Central memory CD4-positive, alpha-beta T cell (primary cell): ENCODE measurements at places on chromosomes 12 and 14.

DNA sequence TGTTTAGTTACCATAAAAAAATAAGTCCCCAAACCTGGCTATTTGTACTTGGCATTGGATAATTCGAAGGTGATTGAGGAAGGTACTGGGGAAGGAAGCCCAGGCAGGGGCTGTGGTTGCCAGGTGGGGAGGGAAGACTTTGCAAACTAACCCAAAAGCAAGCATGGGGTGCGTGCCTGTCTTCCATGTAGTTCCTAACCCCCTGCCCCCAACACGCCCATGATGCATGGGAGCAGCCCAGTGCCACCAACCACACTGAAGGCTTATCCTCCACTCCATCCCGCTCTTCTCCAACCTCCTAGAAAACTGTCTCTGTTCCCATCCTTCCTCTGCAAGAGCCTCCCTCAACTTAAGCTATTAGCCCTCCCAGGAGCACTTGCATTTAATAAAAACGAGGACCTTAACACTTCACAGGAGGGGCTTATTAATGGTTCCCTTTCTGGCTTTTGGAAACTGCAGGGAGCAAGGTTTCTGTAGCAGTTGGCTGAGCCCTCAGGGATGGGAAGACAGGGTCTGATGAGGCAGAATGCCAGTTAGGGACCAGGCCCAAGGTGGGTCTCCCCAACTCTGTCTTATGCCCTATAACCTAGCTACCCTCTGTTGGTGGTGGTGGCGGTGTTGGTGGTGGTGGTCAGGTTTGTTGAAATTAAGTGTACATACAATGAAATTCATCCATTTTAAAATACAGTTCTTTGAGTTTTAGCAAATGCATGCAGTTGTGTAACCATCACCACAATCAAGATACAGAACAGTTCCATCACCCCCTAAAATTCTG lies 96.0 kb downstream of the ZFP36L1 start:
- DNase-seq = no peak

DNA sequence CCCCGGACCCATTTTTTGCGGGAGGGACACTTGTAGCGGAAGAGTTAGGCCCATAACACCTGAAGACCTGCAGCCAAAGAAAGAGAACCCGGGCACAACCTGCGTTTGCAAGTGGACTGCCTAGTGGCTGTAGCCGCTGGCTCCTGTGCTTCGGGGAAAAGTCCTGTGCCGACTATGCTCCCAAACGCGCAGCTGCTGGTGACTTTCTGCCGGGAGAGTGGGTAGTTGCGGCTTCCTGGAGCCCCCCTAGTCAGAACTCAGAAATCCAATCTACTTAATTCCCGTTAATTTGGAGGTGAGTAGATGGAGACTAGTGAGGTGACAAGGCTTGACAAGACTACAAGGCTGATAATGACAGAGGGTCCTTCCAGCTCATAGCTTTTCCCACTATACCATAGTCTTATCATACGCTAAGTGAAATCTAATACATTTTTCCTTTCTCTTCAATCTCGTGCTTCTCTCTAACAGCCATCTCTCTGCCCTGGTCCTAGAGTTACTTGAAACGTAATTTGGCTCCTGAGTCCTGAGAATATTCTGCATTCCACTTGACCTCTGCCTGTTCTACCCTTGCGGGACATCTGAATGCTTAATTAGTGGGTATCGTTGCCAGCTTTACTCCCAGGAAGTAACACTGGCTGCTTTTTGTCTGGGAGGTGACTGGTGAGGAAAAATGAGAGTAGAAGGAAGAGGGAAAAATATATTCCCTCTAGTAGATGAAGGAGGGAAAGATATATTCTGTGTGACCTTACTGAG lies 556 bp downstream of the MTHFD1 start:
- no peak for DNase-seq

DNA sequence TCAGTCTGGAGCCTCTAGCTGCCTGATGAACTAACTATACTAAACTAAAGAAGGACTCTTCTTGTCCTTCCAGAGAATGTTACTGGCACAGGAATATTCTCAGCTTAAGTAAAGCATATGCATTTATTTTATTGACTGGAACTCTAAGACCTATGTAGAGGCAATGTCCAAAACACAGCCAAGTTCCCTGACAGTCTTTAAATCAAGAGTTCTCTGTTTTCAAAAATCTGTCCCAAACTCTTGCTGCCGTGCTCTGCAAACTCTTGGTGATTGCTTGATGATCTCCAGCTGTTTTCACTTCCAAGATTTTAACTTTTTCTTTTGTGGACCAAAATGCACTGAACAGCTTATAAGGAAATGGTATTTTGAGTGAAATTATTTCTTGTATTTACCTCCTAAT lies 67.5 kb upstream of the DAAM1 start:
- DNase-seq = no peak

DNA sequence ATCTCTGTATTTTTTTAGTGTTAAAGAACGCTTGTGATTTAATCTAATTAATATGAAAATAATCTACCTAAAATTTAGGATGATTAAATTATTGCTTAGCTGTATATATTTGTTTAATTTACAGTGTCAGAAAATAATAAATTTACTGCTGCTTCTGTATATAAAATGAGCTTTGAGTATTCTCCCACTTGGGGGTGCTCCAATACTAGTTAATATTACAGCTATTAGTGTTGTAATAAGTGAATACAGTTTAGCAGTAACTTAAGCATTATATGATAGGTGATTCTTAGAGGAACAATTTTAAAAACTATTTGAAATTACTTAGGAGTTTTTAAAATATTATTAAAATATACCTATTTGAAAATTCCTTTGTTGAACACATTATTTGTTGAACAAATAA lies 62.2 kb downstream of the PAPOLA start:
- DNase-seq = no peak

DNA sequence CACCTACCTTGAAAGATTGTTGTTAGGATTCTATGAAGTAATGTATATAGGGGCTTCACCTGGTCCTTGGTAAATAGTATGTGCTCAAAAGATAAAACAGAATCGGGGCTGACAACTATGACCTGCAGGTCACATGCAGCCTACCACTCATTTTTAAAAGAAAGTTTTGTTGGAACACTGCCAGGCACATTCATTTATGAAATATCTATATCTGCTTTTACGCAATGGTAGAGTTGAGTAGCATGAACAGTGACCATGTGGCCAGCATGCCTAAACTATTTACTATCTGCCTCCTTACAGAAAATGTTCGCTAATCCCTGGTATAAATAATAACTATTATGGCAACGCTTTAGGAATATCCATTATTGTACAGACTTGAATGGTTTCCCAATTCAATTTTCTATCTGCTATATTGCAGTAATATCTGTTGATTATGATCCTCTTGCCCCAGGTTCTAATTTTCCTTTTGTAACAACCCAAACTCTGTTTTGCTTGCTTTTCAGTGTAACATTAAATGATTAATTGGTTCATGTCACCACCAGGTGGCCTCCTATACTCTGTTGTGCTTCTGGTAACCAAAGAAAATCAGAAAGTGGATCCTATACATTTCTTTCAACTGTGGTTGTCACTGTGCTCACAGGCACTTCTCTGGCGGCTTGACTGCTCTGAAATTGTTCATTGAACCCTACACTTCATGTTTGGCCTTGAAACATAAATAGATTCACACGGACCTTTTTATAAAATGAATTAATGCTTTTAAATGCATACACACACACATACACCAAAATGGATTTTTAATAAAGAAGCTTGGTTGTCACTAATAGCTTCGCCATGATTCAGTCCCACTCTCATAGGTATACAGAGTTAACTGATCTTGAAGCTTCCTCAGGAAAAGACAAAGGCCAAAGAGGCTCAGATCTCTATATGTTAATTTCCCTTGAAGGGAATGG lies 227.7 kb upstream of the NPAS3 start:
- no peak for DNase-seq

DNA sequence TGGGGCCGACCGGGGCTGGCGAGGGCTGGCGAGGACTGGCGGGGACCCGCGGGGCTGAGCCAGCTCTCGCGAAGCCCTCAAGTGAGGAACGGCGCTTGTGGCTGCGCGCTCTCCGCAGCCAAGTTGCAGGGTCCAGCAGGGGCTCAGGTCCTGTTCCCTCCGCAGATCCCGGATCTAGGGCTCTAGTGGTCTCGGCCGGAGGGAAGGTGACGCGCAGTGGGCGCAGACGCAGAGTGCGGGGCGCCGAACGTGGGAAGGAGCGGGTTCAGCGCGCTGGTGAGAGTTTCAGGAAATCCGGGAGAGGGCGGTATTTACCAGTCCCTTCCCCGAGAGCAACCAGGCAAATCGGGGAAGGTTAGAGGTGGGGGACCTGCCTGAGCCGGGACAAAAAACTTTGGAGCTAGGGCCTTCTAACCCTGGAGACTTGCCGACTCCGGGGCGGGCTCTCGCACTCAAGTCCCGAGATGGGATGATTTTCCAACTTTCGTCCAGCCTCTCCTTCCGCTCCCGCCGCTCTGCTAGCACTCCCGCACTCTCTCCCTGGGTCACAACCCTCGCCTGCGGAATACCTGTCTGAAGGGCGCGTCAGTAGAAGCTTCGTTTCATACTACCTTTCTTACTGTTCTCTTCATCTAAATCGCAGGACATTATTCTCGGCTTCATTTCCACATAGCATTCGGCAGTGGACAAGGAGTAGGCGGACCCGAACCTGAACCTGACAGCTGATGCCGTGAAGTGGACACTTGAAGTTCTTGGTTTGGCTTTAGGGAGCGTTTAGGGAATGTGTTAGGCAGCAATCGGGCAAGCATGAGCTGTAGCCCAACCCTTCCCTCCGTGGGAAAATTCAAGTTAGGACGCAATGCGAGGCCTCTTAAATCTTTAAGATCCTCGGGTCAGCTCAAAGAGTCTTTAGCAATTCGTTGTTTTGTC lies 13.6 kb upstream of the PAX9 start:
- no peak for DNase-seq
